ENCODE measurements at places on chromosomes 2 and 18.

- no peak for DNase-seq
Observed at GRCh38 chr2:140344838-140345237, 1564.6 kb upstream of the NXPH2 start.

DNA sequence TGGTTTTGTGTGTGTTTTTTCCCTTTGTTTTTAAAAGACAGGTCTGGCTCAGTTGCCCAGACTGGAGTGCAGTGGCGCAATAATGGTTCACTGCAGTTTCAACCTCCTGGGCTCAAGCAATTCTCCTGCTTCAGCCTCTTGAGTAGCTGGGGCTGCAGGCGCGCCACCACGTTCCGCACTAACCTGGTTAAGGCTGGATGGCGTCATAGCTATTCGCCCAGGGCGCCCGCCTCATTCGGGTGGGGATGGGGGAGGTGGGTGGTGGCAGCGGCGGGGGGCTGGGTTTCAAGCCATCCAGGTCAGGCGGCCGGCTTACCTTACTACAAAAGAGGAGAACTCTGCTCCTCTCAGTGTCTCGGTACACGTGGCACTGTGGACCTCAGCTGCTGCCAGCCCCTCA, 42.8 kb downstream of the EEF1B2 start:
- DNase-seq, result no peak

- DNase-seq, result no peak
Observed at GRCh38 chr2:12463189-12463588, 253.5 kb upstream of the TRIB2 start.

GRCh38 chr2:134919341-134920210, 954 bp downstream of the CCNT2 start:
- peak; percentile 38 for DNase-seq

- peak; percentile 10 for DNase-seq
Observed at GRCh38 chr18:38751898-38752297, 1186.3 kb upstream of the CELF4 start.
